ENCODE measurements at places on chromosomes 5 and 9.

DNA sequence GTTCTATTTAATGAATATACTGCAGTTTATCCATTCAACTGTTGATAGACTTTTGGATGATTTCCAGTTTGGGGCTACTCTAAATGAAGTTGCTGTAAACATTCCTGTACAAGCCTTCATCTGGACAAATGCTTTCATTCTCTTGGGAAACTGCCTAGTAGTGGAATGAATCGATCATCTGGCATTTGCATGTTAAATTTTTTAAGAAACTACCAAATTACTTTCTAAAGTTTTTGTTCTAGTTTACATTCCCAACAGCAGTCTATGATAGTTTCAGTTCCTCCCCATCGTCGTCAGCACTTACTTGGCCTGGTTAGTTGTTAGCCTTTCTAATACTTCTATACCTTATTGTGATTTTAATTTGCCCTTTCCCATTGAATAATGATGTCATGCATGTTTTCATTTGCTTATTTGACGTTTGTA, 306.3 kb downstream of the FER start:
- no peak for DNase-seq

- DNase-seq, result no peak
These were observed 320.9 kb downstream of the NTRK2 start for GRCh38 chr9:84990416-84990815.

GRCh38 chr9:133305731-133306130, 30.3 kb downstream of the SURF6 start:
- no peak for DNase-seq

DNA sequence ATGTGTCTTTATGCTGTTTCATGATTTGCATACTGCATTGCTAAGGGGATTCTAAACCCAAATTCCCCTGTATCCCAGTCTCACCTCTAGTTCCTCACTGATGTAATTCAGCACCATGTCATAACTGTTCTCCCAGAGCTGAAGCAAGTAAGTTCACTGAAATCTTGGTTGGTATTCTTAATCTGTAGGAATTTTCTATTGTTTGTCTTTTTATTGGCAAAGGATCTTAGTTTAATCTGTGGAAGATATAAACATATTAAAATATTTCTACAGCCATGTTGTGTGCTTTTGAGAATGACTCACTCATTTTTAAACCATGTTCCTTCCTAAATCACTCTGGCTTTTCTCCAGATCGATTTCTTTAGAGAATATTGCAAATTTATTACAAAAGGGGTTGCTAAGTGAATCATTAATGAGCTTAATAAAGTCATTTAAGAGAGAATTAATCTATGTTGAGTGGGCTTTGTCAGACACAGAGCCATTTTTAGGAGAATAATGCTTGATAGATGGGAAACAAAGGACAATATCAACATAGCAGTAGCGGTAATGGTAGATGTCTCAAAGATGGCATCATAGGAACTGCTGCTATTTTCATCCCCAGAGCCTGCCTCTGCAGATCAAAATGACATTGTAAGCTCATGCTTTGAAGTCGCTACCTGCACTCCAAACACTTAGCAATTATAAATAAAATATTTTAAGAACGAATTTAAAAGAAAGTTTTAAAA, 110.0 kb downstream of the ENC1 start:
- no peak for DNase-seq

GRCh38 chr9:36336131-36336907, 63.8 kb downstream of the RNF38 start:
- DNase-seq, result no peak

- no peak for DNase-seq
These were observed 252.4 kb upstream of the DAPK1 start for GRCh38 chr9:87245271-87245670.

- no peak for DNase-seq
These were observed 121.8 kb downstream of the SEMA6A start for GRCh38 chr5:116452774-116453368.

GRCh38 chr5:163916376-163916775, 411.0 kb downstream of the MAT2B start:
- DNase-seq, result no peak

DNA sequence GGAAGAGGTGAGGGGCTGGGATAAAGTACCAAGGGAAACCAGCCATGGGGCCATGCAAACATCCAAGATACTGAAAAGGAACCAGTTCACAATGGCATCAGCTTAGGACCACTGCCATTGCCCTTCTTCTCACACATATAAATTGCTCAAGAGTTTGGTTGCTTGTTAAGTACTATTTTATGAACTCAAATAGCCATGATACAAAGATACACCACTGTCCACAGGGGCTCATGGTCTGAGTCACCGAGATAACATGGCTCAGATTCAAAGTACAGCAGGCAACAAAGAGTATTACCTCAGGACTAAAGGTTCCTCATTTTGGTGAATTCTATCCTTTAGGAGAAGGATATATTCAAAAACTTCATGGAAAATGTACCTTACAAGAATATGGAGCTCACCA, 55.6 kb downstream of the FANCC start:
- no peak for DNase-seq

DNA sequence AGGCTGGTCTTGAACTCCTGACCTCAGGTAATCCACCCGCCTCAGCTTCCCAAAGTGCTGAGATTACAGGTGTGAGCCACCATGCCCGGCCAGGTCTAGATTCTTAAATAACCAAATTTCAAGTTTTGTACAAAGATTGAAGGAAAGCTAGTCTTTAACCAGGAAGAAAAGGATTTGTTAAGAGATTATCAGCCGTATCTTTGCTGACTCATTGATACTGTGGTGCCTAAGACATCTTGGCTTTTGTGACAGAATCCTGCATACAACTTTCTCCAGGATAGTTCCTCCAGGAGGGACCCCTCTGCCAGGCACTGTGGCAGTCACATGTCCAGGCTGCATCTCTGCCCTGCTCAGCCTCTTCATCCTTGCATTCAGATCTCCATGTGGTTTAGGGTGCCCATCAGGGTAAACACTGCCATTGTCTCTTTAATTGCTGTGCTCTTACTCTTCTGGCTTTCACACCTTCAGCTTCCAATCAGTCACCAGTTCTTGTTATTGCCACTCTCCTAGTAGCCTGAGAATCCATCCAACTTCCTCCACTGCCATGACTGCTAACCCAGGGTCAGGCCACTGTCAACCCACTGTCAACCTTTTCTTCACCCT, 10.0 kb downstream of the MAP3K1 start:
- no peak for DNase-seq

- DNase-seq, result no peak
These were observed 272.6 kb upstream of the IRX2 start for GRCh38 chr5:3024126-3024525.

DNA sequence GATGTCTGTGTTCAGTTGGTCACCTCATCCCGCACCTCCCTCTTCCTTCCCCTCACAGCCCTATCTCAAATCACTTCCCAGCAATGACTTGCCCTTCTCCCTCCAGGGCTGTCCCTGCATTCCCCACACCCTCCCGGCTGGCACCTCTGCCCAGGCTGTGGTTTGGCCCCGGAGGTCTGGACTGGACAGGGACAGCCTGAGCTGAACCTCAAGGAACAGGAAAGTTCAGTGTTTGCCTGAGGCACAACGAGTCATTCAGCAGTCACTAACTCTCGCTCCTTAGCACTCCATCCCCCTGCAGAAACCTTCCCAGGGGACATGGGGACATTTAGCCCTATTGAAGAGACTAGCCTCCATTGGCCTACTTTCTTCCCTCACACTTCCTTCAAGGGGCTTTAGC, 58.3 kb upstream of the MAP3K1 start:
- no peak for DNase-seq

DNA sequence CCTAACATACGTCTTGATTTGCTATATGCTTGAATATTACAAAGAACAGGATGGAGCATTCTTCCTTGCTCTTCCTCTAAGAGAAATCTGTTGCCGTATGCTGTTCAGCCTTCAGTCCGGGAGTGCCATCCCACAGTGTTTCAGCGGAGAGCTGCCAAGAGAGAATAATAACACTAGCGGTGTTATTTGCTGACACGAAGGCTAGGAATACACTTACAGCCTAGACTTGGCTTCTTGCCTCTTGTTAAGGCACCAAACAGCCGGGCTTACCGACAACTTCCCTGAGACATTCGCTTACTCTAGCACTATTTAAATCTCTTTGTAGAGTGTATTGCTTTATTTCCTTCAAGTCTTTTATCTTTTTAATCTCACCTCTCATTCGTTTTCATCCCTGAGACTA, 31.4 kb downstream of the KCTD16 start:
- no peak for DNase-seq

GRCh38 chr9:87657893-87658292, 68.0 kb upstream of the CTSL start:
- DNase-seq, result no peak

DNA sequence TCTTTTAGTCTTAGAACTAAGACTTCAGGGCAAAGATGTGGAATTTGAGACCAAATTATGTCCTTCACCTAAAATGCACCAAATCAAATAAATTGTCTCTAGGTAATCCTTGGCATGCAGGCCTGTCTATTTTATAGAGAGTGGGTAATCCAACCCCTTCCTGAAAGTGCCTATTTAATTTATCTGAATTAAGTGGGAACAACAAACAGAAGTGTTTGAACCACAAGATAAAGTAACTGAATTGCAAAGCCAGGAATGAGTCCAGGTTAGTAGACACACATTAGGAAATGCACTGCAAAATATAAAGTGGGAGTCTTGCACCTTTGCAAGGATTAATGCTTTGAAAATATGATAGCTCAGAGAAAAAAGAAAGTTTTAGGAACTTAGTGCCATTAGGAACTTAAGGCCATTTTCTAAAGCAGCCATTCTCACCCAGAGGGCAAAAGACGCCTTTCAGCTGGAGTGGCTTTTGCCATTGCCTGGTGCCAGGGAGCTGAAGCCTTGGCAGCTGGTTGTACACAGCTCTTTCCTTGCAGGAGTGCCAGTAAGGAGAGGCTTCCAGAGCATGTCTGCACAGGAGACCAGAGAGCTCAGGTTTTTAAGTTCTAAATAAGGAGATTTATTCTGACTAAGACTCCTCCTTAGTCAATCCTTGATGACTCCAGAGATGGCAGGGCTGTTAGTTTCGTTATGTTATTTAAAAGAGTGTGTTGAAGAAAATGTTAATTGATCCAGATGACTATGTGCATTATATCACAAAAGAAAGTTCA, 151.7 kb upstream of the ELL2 start:
- DNase-seq, result no peak

DNA sequence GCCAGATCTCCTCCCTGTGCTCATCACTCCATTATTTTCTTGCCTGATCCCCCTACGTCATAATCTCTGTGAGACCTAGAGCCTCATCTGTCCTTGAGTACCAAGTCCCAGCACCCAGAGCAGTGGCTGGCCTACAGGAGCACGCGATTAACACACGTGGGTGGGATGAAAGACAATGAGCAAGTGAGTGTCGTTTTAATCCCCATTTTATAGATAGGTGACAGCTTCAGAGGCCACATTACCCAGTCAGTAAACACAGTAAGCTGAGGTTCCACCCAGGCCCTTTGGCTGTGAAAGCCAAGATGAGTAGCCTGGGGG, 17.3 kb downstream of the TRUB2 start:
- DNase-seq, result no peak

GRCh38 chr9:94937214-94937903, 210.9 kb downstream of the AOPEP start:
- DNase-seq, result no peak

- no peak for DNase-seq
These were observed 44.5 kb upstream of the NR3C1 start for GRCh38 chr5:143447983-143448382.

DNA sequence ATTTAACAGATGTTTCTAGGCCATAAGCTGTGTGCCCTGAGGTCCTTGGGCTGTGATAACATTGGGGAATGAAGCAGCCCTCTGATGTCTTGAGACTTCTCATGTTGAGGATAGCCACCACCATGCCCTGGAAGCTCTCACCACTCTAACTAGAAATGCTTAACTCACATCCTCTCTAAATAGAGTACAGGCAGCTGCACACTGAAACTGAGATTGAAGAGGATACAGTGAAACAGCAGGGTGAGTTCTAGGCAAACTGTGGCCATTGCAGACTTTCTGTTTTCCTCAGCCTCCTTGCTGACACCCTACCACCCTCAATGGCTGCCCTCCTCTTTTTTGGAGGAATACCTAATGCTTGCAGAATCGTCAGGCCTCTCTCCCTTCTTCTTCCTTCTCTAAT, 22.4 kb downstream of the UTP15 start:
- no peak for DNase-seq

- no peak for DNase-seq
These were observed 374.1 kb upstream of the ACO1 start for GRCh38 chr9:32010322-32010721.

DNA sequence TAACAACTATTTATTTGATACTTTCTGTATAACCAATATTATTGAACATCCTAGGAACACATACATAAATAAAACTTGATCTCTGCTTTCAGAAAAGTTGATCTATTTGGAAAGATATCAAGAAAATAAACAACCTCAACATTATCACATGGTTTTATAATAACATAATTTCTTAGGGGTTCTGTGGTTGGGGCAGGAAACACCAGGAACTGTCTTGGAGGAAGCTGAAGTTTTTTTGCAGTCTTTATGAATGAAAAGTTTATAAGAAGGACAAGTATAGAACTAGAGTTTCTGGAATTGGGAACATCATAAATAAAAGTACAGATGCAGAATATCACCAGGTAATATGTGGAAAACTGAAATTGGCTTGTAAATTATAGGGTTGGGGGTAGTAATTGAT, 296.1 kb downstream of the TAF11L14 start:
- DNase-seq, result no peak

DNA sequence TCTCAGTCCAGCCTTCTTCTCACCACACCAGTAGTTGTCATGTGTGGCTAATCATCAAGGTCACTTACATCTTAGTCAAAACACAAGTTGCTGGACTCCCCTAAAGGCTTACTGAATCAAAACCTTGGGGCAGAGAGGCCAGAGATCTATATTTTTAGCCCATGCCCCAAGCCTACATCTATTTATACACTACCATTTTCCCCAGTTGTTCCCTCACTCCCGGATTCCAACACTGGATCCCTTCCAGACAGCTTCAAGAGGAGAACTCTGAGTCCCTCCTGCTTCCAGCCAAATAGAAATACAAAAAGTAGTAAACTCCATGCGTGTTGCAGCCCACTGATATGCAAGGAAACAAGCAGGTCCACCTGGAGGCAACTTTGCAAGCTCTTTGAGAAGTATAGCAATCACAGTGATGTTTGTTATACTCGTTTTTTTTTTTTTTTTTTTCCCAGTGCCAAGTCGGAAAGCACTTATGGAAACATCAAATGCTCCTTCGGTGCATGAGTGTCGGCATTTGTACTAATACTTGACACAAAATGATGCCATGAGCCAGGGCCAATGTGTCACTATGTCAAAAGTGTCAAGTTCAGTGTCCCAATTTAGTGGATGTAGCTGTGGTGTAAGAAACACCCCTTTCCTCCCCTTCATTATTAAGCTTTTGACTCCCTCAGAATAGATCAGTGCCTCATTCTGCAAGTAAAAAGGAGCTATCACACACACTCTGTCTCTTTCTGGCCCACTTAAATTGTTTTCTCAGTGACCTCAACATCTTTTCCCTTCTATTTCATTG, 594.2 kb upstream of the SGCD start:
- DNase-seq, result no peak

All from iPS DF 6.9 (cell line).